ENCODE measurements at places on chromosomes 5 and 9.

- no peak for DNase-seq
Measured at GRCh38 chr5:123752552-123753179, 240.7 kb downstream of the CSNK1G3 start.

DNA sequence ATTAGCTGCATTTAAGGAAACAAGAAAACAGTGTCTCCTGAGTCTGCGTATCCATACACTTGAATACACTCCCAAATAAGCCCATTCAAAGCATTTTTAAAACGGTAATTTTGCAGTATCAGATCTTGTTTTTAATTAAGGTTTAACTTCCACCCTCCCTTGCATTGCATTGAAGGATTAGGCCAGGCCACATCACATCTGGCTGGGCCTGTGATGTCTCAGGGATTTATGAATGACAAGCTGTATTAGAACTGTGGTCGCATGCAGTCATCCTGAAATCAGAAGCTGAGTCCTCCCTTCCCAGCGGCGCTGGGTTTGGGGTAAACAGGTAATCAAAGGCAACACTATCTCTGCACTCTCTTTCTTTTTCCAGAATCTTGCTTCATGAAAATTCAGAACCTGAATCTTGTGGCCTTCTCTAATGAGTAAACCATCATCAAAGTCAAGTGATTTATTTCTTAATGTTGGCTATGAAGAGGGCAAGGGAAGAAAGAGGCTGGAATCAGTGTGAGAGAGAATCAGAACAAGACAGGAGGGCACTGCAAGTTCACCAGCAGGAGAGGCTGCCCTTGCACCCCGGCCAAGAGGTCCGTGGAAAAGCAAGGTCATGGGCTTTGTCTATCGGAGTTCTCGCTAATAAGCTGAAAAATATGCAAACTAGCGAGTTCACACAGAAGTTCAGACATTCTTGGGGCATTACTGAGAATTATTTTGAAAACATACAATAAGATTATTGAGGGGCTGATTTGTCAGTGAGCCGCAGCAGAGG, 80.0 kb upstream of the ZSWIM6 start:
- DNase-seq: no peak

- no peak for DNase-seq
Measured at GRCh38 chr5:178778919-178779318, 48.5 kb upstream of the ZNF354A start.

DNA sequence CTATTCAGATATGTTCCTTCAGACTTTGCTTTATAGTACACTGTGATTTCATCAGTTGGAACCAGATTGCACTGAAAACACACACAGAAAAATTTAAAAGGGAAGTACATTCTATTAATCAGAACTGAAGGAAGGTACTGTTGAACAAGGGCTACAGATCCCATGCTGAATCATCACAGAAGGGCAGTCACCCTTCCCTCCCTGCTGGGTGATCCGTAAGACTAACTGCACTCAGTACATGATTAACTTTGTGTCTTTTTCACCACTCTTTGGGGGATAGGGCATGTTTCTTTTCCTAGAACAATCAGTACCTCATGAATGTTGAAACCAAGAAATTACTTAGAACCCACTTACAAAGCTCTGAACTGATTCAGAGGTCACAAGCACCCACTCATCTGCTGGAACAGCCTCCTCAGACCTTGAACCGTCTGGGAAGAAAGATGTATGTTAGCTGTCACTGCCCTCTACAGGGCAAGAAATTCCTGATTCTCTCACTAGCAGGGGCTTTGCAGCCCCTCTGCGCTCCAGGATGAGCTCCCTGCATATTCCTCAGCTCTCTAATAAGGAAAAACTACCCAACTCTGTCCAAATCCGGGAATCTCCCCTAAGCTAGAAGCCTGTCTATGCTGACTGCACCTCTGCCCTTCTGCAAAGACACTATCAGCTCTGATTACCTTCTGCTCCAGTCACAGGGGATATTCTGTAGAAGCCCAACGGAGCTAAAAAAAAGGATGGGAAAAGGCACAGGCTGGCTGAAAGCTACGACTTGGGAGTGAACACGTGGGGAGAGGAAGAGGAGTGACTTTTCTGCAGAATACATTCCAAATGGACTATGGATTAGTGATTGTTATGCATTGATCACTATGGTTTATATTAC, 51.0 kb downstream of the IARS1 start:
- DNase-seq: no peak

DNA sequence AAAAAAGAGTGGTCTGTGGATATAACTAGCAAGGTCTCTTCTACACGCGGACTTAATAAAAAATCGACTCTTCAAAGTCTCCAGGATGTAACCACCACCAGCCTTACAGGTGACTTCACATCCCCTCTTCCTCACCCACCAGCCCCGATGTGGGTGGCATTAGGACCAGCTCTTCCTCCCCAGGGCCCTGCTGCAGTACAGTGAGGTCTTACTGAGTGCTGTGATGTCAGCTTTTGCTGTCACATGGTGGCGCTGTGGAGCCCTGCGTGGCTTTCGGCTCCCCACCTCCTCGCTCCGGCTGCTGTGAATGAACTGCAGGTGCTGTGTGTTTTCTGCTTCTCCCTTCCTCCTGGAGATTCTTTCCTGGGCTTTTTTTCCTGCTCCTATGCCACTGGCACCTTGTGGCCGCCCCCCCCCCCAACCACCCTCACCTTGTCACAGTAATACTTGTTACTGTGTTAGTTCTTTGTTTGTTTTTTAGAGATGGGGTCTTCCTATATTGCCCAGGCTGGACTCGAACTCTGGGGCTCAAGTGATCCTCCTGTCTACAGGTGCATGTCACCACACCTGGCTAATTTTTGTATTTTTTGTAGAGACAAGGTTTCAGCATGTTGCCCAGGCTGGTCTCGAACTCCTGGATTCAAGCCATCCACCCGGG, 15.8 kb upstream of the RAPGEF1 start:
- peak; percentile 81 for DNase-seq

DNA sequence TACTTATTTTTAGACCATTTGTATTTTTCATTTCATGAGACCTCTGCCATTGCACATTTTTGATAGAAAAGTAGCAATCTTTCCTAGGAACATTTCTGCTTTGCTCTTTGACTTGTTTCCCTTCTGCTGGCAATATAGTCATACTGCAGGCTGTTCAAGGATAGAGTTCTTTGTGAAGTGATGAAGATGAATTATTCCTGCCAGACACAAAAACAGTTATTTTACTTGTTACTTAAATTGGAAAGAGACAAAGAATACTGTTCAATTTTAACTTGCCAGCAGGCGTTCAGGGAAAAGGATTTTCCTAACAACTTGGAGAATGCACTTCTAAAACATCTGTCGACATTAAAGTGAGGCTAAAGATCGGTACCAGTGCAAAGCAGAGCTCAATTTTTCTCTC, 251.7 kb upstream of the ACTBL2 start:
- DNase-seq: no peak

DNA sequence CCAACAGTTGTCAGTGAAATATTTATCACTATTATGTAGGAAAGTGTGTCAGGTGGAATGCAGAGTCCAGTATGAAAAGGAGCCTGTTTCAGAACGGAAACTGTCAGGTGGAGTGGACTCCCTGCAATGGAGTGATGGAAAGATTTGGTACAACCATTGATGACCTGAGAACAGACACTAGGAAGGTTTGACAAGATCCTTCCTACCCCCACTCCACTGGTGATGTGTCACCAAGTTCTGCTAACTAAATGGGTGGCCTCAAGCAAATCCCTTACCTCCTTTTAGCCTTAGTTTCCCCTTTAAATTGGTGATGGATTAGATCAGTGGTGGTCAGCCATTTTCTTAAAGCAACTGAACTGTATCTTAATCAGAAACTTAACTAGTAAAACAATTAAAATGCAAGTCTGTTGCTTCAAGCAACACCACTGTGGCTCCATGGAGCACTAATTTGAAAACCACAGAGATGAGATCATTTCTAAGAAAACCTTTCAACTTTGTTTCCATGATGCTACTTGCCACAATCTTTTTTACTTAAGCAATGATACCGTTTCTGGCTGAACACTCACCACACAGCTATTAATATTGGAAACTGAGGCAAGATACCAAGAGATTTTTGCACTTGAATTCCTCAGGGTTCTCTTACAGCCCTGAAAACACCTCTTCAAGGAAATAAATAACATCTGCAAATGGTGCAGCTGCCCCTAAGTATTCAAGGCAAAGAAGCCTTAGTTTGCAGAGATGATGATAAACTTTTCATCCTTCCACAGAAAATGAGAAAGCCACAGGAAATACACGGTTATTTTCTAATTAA, 140.6 kb downstream of the ERCC6L2 start:
- DNase-seq: no peak

DNA sequence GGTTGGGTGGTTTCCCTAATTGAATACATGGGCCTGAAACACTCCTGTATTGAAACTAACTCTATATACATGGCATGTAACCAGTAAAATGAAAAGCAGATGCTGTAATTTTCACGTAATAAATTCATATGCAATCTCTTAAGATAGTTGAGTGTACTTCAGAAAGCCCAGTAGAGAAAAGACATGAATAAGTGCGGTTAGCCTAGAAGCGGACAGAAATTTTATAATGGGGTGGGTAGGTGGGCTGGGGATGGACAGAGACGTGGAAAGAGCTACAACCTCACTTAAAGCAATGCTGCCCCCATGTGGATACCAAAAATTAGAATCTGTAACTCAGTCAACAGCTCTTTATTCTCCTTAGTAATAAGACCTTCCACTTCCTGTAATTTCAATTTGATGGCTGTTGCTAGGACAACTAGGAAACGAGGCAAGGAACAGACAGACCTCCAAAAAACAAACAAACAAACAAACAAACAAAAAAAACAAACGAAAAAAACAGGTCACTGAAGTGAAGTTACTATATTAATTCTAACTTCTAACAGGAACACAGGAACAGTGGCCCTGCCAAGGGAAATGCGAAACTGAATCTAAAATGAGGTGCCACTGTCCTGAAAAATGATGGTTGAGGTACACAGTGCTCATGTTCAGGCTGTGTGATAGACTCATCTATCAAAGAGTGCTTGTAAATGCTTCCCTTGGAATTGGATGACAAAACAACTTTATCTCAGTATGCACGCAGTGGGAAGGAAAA, 103.4 kb upstream of the GNA14 start:
- peak; percentile 58 for DNase-seq

- no peak for DNase-seq
Measured at GRCh38 chr5:88662846-88663245, 220.1 kb downstream of the MEF2C start.

DNA sequence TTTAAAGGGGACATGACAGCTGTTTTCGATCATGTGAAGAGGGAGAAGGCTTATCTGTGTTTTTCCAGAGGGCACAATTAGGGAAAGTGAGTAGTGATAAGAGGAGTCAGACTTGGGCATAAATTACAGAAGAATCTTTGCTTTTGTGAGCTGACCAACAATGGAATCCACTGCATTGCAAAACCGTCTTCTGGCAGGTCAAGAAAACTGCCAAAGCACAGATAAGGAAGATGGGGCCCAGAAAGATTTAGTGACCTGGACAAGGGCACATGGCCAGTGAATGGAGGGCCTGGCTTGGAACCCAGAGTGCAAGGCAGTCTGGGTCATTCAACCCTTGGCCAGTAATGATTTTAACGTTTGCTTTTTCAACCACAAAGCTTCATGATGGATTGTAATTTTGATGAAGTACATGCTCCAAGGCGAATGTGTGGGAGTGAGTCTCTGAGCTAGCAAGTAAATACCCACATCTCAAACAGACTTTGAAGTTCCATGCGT, 153.2 kb upstream of the MAST4 start:
- no peak for DNase-seq

GRCh38 chr5:51018423-51018822, 352.0 kb downstream of the PARP8 start:
- no peak for DNase-seq

DNA sequence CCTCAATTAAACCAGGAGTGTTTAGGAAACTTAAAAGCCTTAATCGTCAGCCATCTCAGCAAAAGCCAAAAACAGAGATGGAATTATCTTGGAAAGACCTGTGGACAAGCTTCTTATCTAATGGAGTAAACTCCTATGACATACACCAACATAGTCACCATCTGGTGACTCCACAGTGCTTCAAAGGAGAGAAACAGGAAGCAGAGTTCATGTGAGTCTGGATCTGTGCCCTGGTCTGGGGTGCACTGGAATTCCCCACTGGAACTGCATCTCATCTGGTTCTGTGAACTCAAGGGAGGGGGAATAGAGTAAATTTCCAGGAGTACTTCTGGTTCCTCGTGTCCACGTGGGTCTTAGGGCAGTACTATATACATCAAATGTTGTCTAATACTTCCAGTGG, 36.3 kb upstream of the KCNN2 start:
- no peak for DNase-seq

- no peak for DNase-seq
Measured at GRCh38 chr9:116817762-116818161, 130.7 kb downstream of the TRIM32 start.

GRCh38 chr5:153122403-153122802, 368.1 kb upstream of the GRIA1 start:
- no peak for DNase-seq

DNA sequence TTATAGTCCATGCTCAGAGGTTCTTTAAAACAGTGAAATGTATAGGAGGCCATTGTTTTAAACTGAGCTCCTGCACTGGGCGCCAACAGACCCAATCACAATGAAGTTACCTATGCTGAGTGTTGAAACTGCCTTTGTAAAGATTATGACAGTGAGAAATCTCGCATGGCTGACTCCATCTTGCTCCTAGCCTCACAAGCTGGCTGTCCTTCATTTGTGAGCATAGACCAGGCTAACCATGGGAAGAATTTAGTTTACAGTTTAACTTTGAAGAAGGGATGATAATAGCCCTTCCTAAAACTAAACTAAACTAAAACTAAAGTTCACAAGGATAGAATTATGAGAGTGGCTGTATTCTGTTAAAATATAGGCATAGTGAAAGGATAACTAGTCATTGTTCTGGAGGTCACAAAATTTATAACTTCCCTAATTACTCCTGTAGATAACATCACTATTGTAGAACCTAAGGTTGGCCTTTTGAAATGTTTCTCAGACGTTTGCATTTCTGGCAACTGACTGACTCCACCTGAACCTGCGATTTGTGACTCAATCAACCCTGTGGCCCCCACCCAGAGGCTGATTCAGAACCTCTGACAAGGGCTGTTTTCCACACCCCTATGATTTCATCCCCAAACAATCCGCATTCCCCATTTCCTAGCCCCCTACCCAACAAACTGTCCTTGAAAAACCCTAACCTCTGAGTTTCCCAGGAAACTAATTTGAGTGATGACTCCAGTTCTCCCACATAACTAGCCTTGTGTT, 59.1 kb downstream of the HMHB1 start:
- no peak for DNase-seq

GRCh38 chr5:67526793-67527192, 330.2 kb upstream of the CD180 start:
- no peak for DNase-seq

DNA sequence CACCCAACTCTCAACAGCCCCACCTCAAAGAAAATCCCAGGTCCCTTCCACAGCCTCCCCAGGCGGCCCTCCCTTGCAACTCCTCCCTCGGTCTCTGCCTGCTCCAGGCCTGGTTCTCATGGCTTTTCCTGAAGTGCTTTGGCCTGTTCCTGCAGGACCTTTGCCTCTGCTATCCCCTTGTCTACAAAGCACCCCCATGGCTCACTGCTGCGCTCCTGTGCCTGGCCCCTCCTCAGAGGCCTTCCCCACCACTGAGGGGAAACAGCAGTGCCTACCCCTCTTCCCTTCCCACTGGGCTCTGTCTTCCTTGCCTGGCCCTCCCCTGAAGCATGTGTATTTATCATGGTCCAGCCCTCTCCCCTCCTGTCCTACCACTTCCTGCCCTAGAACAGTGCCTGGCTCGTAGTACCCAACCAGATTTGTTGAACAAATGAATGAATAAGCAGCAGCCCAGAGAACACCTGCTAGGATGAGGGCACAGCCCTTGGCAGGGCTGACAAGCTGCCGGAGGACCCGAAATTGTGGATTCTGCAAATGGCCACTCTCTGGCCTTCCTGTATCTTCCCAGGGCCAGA, 68.6 kb upstream of the LRRTM2 start:
- no peak for DNase-seq

- no peak for DNase-seq
Measured at GRCh38 chr5:9502864-9503263, 43.0 kb downstream of the SEMA5A start.

All from iPS-NIHi11 (cell line).